ENCODE measurements at places on chromosomes 13 and 19.

- no peak for DNase-seq
Measured at GRCh38 chr19:18390065-18390907, 4.3 kb downstream of the GDF15 start.

- no peak for DNase-seq
Measured at GRCh38 chr13:48580185-48580803, 47.4 kb upstream of the RCBTB2 start.

DNA sequence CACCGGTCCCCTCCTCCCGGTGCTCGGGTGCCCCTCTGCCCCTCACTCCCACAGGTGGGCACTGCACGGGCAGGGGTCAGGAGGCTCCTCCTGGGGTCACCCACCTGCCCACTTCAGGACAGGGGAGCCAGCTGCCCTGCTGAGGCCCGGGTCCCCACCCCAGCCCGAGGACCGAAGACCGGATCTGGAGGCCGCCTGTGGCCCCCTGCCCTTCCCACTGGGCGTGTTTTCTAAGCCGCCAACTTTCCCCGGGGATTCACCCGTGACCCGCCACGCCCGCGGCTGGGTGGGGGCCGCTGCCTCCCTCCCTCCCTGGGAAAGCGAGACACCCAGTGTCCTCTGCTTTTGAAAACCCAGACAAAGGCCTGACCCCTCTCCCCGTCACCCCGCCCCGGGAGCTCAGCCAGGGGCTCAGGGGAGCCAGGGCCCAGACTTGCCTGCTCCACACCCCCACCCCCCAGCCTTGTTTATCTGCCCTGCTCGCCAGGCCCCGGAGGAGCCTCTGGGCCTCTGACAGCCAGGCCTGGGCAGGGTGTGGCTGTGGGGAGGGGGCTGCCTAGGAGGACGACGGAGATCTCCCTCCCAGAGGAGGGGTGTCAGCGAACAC lies 1.3 kb downstream of the PALM start:
- DNase-seq: no peak

GRCh38 chr19:7004313-7004931 lies 16.8 kb downstream of the MBD3L2B start:
- DNase-seq: peak; percentile 38

- DNase-seq: peak; percentile 84
Measured at GRCh38 chr19:16899566-16900075, 10.8 kb downstream of the F2RL3 start.

DNA sequence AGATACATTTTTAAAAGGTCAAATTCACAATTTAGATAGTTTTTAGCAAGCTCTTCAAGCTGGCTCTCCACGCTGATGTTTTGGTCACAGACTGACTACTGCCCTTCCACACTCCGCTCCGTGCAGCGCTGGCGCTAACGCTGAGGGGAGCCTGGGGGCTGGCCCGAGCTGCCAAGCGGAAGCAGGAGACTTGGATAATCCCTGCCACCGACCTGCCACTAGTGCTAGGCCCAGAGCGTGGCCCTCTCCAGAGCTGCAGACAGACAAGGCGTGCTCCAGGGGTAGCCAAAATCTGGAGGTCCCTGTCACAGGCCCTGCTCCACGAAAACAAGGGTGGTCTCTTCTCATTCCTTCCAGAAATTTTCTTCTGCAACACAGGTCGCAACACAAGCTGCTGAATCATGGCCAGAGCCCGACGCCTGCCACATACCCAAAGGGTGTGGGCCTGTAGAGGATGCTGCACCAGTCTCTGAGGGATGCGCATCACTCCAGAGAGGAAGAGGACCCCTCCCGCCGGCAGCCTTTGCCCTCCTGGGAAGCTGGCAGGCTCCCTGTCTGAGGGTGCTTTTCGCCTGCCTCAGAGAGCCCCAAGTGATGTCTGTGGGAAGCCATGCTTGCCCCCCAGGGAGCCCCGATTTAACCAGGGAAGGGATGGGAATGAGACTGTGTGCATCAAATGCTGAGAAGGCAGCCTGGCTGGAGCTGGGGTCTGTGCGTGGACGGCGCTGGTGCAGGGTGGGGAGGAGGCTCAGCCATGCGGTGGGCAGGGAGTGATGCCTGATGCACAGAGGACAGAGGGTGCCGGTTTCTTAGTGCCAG lies 21.6 kb downstream of the CAPS start:
- DNase-seq: no peak

DNA sequence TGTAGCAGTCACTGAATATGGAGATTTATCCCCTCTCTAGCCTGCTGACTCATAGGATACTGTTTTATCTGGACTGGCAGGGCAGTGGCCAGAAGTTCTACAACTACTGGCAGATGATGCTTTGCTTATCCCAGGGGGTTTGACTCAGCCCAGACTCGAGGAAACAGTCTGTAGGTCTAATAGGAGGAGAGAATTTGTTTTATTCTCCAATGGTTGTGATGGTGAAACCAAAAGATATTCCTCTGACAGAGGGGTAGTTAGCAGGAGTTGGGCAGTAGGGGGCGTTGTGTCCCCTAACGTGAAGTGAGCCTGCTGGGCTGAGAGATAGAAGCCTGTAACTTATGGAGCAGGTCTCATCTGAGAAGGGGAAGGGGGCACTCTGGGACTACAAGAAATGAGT lies 74.9 kb downstream of the WTIP start:
- DNase-seq: no peak

DNA sequence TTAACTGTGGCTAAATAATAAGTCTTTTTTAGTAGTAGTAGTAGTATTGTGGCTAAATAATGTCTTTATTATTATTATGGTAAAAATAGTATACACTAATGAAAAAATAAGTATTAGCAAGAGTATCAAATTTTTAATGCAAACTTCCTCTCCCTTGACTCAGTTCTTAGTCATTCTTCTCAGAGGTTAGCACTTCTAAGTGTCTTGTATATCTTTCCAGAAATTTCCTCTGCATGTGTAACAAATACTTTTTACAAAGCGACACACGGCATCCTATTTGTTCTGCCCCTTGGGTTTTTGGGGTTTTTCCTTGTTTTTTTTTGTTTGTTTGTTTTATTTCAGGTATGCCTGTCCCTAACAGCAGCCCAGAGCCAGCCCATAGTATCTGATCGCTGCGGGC lies 20.9 kb downstream of the SIN3B start:
- DNase-seq: no peak

DNA sequence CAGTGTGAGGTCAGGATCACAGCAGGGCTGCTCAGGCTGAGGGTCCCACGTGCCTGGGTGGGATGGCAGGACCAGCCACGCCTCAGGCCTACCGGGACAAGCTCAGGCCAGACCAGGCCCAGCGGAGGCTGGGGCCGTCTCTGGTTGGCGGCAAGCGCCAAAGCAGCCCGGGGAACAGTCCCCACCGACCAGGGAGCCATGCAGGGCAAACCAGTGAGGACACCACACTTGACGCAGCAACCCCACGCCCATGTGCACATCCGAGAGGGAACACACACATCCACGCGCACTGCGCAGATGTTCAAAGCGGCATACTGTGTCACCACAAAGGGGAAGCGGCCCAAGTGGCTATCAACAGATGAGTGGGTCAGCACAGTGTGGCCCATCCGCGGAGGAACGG lies 15.2 kb downstream of the IZUMO4 start:
- DNase-seq: no peak

- DNase-seq: no peak
Measured at GRCh38 chr13:44306371-44307192, 67.0 kb upstream of the SERP2 start.

GRCh38 chr13:95153647-95154412 lies 147.4 kb downstream of the ABCC4 start:
- DNase-seq: no peak

DNA sequence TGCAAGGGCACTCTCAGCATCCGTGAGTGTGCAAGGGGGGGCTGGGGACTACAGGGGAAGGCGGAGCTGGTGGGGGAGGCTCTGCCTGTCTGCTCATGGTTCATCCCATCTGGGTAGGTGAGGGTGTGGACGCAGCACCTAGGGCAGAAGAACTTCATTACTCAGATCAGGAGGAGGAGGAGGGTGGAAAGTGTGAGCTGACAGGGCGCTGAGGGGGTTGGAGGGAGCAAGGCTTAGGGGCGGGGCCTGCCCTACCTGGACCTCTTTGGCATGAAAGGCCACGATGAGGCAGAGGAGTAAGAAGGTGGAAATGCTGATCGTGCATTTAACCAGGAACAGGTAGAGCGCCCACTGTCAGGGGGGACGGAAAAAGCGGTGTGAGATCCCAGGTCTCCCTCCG lies 4.5 kb downstream of the KCNN4 start:
- DNase-seq: no peak

GRCh38 chr19:45103508-45104319 lies 10.7 kb downstream of the PPP1R37 start:
- no peak for DNase-seq

DNA sequence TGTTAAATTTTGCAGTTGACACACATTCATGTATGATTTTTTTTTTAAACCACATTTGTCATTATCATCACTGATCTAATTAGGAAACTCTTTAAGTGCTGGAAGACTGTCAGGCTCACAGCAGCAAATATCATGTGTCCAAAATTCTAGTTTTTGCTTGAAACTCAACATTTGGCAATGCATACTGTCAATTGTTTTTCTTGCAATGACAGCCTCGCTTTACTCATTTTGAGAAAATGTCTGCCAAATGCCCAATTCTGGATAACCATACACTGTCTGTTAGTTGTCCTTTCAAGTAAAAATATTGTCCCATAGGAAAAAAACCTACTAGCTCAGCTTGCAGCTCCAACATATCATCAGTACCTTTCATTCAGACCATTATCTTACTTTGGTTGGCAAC lies 523.9 kb upstream of the ARGLU1 start:
- DNase-seq: no peak

- no peak for DNase-seq
Measured at GRCh38 chr13:34779171-34779570, 162.9 kb upstream of the NBEA start.

DNA sequence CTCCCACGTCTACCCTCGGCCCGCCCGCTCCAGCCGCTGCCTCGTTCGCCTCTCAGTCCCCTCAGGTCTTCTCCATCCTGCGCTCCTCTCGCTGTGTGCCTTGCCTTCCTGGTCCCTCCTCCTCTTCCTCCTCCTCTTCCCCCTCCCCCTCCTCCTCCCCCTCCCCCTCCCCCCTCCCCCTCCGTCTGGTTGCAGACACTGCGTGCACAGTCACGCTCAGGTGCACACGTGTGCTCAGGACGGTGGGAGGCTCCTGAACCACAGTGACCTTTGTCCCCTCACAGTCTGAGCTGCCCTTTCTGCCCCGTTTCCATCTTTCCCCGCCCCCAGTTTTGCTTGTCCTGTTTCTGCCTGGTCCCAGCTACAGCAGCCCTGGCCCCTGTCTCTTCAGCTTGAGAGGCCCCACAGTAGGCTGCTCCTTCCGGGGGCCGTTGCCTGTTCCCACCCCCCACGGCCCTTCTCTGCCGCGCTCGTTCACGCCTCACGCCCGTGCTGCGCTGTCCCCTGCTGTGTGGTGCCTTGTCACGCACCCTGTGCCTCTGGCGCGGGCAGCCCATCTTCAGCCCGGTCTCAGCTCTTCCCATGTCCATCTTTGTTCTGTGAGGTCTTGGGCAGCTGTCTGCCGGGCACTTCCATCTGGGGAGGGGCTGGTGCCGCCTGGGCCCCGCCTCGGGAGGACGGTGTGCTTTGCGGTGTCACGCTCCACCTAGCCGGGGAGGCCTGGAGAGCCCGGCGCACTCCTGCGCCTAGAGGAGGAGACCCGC lies 13.8 kb upstream of the RPS15 start:
- no peak for DNase-seq

- no peak for DNase-seq
Measured at GRCh38 chr19:56091751-56092546, 29.1 kb downstream of the ZNF787 start.

All from GM13976 (cell line).